ENCODE measurements at places on chromosomes 13 and 19. TPM values are rescaled to one million over a fixed set of nuclear protein-coding genes. Genes with fewer than 3 reads are reported as not detected.

DNA sequence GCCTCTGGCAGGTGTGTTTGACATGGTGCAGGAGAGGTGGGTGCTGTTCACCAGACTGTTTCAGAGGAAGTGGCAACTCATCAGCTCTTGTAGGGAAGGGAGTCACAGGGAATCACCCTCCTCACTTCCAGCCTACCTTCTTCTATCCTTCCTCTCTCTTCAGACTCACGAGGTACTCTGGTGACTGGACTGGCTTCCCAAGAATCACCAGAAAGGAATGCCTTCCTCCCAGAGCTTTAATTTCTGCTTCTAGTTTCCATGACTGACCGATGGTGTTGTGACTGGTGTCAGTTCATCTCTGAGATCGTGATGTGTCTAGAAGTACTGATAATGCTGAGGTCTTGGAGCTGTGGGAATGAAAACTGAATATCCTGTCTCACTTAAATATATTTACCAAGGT, 247.3 kb downstream of the KCTD12 start:
- DNase-seq: no peak

DNA sequence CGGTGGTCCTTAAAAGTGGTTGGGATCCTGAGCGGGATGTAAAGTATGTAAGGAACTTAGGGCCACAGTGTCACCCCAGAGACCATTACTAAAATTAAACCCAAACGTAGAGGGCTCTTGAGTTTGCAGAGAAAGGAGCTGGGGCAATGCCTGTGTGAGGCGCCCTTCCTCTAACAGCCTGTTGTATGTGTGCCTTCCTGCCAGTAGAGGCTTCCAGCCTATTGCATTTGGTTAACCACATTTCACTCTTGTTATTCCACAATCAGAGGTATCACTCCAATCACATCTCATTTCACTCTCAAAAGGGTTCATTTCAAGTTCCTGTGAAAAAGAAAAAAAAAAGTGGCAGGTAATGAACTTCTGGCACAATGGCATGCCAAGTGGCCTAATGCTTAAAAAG, 29.4 kb downstream of the DIAPH3 start:
- DNase-seq: no peak

- DNase-seq: peak; percentile 37
These were observed 4.3 kb downstream of the GRK1 start for GRCh38 chr13:113671066-113672001.

- no peak for DNase-seq
These were observed 4.4 kb downstream of the GRTP1 start for GRCh38 chr13:113359571-113359970.

DNA sequence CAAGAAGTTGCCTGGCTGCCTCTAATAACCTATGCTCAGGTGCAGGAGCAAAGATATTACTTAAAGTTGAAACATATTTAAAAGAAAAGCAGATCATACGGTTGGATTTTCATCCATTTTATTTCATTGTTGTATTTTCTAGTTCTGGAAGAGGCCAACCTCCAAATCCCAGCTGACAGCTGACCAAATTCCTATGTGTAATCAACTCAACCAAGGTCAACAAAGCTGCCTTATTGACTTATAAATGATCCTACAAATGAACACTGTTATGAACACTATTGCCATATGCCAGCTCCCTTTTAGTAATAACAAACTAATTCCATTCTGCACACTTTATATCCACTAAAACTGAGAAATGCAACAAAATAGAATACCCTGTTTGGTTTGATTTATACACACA, 1537.4 kb downstream of the SLITRK1 start:
- no peak for DNase-seq

DNA sequence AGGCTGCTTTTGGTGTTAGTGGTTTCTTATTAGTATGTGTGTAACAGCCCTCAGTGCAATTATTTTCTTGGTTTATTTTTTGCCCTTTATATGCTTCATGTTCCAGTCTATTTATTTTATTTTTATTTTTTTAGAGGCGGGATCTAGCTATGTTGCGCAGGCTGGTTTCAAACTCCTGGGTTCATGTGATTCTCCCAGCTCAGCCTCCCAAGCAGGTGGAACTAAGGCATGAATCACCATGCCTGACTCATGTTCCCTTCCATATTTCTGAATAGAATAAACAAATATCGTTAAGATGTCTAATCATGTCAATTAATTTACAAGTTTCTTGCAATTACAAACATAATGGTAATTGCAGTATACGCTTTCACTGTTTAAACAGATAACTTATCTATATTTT, 11.7 kb downstream of the SKA3 start:
- no peak for DNase-seq

GRCh38 chr13:20369886-20370361, 137.8 kb upstream of the GJB6 start:
- no peak for DNase-seq

DNA sequence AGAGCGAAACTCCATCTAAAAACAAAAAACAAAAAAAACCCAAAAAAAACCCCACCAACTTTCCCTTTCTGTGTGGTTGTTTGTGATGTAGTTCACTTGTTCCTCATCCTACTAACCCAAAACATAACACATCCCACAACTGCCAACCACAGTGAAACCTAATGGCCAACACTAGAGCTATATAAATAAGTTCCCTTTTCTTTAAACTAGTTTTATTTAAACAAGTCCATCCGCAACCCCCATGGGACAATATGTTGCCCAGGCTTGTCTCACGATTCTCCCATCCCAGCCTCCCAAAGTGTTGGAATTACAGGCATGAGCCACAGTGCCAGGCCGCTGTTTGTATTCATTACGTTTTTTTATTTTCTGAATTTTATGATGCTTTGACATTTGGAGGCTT, 71.2 kb upstream of the ADGRE5 start:
- no peak for DNase-seq

GRCh38 chr19:2329501-2329916, 1.0 kb downstream of the SPPL2B start:
- no peak for DNase-seq

DNA sequence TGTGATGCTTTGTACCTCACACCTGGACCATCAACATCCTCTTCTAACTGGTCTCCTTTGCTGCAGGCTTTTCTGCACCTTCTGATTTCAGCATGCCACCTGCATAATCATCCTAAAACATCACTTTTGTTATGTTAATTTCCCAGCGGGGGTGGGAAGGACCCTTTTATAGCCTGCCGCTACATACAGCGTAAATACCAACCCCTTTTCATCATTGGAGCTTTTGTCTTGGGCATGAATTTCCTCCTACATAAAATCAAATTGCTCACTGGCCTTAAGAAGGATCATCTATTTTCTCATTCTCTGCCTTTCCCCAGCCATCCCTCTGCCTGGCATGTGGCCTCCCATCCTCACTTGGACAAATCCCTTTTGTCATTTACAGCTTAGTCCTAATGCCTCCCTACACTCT, 124.7 kb downstream of the RBM26 start:
- no peak for DNase-seq

DNA sequence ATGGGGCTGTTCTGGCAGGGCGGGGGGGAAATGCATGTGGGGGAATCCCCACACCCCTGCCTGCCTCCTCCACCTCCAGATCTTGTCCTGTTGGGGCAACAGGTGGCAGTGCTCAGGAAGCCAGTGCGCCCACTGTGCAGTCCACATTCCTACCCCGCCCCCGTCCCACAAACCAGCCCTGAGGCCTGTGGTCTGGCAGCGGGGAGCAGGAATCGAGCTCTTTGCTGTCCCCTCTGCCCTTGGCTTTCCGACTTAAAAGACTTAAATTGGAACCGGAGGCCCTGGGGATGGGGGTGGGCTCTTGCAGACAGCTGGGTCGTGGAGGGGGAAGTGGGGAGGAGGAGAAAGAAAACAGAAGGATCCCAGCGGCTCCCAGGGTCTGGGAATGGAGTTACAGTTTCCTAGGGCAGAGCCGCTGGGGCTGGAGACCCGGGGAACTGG, 4.3 kb downstream of the NANOS3 start:
- peak; percentile 46 for DNase-seq

- no peak for DNase-seq
These were observed 164.4 kb downstream of the USP12 start for GRCh38 chr13:27007166-27007565.

DNA sequence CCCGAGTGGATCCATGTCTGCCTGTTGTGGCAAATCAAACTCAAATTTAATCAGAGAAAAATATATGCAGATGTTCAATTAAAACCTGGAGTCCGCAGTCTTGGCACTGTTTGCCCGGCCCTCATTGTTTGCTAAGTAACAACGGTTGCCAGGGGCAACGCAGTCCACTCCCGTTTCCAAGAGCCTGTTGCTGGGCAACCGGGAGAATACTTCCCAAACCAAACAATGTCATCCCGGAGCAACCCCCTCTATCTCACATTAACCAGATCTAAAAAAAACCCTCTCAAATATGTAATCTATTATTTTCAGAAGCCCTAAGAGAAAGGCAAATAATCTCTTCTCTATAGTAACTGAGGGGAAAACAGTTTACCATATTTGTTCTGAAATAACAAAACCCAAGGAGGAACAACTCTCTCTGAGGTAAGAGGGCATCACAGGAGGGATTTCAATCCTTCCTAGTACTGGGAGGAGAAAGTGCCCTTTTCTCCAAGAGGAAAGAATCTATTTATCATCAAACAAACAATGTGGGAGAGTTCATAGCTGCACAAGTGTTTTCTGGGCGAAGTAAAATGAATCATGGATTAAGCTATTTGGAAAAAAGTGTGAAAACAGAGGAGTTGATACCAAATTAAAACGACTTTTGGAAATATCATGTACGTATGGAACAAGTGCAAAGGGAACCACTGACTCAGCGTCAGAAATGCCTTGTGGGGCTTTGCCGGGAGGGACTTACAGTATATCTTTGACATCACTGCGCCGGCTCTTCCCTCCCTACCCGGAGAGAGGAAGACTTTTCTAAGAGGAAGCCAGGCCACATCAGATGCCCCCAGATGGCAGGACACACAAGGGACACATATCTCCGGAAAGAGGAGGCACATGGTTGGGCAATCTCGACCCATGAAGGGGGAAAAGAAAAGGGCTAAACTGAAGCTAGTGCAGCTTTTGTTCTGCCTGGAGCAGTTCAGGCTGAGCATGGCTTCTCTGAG, 43.3 kb downstream of the RFX2 start:
- peak; percentile 49 for DNase-seq

- DNase-seq: peak; percentile 69
These were observed 4.0 kb downstream of the MAG start for GRCh38 chr19:35295792-35296462.

GRCh38 chr19:872266-872951, 12.9 kb downstream of the CFD start:
- peak; percentile 59 for DNase-seq

GRCh38 chr13:93320942-93321341, 94.3 kb downstream of the GPC6 start:
- no peak for DNase-seq

DNA sequence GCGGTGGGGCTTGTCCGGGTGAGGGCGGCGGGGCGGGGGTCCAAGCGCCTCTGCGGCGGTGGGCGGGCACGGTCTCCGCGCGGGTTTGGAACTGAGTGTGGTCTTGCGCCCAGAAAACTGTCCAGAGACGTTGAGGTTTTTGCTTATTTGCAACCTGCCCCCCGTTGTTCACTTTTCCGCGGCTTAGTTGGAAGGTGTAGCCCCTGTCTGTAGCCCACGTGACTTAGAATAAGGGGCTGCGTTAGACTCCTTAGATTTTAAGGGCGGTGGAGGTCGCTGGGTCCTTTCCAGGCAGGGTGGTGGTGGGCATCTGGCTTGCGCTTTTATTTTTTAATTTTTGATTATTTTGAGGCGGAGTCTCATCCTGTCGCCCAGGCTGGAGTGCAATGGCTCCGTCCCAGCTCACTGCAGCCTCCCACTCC, 748 bp downstream of the RPS15 start:
- no peak for DNase-seq

GRCh38 chr19:58128041-58128685, 22.4 kb downstream of the ZNF329 start:
- no peak for DNase-seq

DNA sequence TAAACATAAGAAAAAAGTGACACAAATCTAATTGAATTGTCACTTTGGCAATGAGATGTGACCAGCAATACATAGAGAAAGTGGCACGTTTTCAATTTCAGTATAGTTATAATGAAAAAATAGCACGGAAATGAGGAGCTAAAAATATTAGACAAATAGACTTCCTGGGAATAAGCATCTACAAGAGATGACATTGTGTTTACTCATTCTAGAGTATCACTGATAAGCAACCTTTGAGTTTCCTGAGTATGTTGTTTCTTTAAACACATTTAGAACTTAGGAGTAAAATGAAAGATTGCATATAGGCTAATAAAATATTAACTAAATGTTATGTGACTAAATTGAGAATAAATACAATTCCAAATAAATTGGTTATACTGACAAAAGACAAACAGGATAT, 207.1 kb upstream of the SLITRK6 start:
- no peak for DNase-seq

GRCh38 chr19:31390711-31391110, 41.5 kb upstream of the TSHZ3 start:
- DNase-seq: no peak

DNA sequence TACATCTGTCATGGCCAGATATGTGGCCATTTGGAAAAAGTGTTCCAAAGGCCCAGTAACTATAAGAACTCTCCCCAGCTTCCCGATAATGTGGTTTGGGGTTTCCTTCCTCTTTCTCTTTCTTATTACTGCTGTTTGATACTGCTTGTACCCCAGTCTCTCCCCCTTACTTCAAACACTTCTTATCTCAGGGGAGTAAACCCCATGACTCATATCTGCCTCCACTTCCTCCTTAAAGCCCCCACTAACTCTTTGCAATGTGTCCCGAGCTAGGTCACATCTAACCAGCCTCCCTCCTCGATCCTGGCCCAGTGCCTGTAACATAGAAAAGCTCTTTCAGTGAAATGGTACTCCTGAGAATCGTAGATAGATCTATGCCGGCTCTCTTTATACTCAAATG, 82.4 kb upstream of the STARD13 start:
- no peak for DNase-seq

- DNase-seq: no peak
These were observed 1044.4 kb downstream of the UQCRFS1 start for GRCh38 chr19:28168557-28168956.

GRCh38 chr19:55005684-55006488, 32.2 kb downstream of the GP6 start:
- DNase-seq: peak; percentile 40

DNA sequence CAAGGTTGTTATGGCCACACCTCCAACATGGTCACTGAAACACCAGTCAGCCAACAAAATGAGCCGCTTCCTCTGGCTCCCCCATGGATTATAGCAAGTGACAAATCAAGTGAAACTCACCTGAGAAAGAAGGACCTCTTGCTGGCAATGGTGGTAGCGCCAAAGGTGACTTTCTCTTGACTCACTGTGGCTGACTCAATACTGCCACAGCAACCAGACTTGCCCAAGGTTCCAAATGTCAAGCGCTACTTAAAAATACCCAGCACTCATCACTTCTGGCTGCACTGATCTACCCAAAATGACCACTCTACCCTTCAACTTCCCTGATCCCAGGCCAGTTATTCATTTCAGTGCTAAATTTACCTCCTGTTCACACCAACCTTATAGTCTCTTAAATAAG, 495.5 kb downstream of the FOXO1 start:
- no peak for DNase-seq

Gene SLC39A3
- 26.1 TPM for total RNA-seq

Gene ZNF844
- 9.9 TPM for total RNA-seq

Gene HIPK4
- not detected for total RNA-seq

Gene SLITRK6
- total RNA-seq: 17.3 TPM

Gene ZNF534
- not detected for total RNA-seq

Gene ADGRE2
- total RNA-seq: 1.9 TPM

Gene LGI4
- total RNA-seq: 37.3 TPM

Gene CACNA1A
- 16.8 TPM for total RNA-seq

Gene PDE4C
- 8.3 TPM for total RNA-seq

Gene CABP5
- not detected for total RNA-seq

Gene LIM2
- not detected for total RNA-seq

Gene CDC34
- 69.3 TPM for total RNA-seq
